ENCODE measurements at places on chromosomes 2 and 18.

DNA sequence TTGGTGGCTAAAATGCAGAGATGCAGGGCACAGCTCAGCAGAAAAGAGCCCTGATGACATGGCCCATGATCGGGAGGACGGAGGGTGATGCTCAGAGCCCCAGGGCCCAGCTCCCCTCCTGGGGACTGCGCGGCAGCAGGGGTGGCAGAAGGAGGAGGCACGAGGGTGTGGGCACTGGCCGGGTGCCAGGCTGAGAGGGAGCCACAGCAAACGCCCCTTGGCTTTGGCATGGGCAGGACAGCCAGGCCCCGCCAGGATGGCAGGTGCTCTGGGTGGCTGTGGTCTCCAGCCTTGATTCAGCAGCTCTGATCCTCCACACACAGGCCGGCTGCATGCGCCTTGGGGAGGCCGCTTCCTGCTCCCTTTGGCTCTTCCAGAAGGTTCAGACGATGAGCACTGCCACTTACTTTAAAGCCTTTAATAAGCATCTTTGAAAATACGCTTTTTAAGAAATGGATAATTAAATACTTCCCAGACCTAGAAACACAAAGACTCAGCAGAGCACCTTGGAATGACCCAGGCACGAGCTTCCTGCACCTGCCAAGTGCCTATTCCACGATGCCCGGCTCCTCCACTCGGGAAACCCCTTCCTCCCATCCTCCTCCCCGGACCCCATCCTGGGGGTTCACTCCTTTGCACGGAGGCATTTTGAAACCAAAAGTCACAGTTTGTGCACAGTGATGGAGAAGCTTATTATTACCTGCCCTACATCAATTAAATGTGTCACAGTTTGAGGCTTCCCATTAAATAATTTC, 78.5 kb upstream of the SNTG2 start:
- DNase-seq: no peak

DNA sequence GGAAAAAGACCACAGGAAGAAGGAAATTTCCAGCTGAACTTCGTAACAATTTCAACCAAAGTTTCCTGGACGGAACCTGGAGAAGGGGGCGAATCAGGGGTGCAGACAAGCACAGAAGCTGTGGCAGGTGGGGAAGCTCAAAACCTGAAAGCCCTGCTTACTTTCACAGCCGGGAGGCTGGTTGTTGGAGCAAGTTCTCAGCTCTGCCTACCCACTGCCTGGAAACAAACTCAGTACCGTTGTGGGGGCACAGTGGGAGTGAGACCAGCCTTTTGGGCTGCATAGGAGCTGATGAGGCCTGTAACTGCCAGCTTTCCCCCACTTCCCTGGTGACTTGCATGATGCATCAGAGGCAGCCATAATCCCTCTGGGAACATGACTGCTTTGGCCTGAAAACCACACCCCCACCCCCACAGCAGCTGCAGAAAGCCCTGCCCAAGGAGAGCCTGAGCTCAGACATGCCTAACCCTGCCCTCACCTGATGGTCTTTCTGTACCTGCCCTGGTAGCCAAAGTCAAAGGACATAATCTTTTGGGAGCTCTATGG, 207.0 kb upstream of the VWC2L start:
- DNase-seq: no peak

GRCh38 chr2:17813742-17814473, 2.4 kb upstream of the MSGN1 start:
- peak; percentile 51 for DNase-seq

GRCh38 chr2:46487667-46488335, 8.4 kb downstream of the TMEM247 start:
- no peak for DNase-seq

- DNase-seq: no peak
These were observed 99.0 kb downstream of the HS1BP3 start for GRCh38 chr2:20551945-20552328.

DNA sequence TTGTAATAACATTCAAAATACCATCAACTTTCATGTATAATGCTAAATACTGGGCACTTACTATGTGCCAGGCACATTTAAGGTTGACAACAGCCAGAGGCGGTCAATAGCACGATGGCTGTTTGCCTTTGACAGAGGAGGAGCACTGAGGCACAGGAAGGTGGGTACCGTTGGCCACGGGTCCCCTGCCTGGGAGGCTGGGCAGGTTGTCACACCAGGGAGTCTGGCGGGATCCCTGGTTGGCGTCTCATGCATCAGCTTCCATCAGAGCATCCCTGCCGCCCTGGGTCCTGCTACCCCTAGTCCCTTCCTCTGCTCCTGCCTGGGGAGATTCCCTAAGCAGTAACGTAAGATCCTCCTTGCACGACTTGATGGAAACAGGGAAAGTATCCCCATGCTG, 19.4 kb downstream of the ALLC start:
- no peak for DNase-seq

- DNase-seq: no peak
These were observed 13.5 kb downstream of the TRIB2 start for GRCh38 chr2:12730265-12730664.

- no peak for DNase-seq
These were observed 311.5 kb upstream of the ID2 start for GRCh38 chr2:8370258-8370802.

GRCh38 chr2:99672766-99673350, 183.0 kb upstream of the REV1 start:
- no peak for DNase-seq

GRCh38 chr2:238954841-238955591, 107.1 kb downstream of the TWIST2 start:
- DNase-seq: no peak

- no peak for DNase-seq
These were observed 58.9 kb upstream of the TEX51 start for GRCh38 chr2:126839796-126840195.

DNA sequence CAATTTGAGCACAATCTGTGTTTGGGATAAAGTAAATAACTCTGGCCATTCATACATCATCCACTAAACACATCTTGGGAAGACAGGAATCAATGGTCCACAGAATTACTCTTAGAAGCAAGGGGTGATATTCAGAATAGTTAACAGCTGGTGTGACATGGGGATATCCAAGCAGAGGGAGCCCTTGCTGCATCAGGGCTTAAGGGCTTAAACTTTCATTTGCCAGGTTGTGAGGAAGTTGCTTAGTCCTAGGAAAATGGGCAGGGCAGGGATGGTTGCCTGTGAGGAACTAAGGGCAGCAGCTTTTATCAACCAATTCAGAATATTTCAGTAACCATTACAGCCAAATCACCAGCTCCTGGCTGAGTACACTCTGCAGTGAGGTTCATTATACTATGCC, 2.0 kb upstream of the ITGA6 start:
- DNase-seq: no peak

- no peak for DNase-seq
These were observed 80.8 kb upstream of the LPIN2 start for GRCh38 chr18:3093624-3094337.

DNA sequence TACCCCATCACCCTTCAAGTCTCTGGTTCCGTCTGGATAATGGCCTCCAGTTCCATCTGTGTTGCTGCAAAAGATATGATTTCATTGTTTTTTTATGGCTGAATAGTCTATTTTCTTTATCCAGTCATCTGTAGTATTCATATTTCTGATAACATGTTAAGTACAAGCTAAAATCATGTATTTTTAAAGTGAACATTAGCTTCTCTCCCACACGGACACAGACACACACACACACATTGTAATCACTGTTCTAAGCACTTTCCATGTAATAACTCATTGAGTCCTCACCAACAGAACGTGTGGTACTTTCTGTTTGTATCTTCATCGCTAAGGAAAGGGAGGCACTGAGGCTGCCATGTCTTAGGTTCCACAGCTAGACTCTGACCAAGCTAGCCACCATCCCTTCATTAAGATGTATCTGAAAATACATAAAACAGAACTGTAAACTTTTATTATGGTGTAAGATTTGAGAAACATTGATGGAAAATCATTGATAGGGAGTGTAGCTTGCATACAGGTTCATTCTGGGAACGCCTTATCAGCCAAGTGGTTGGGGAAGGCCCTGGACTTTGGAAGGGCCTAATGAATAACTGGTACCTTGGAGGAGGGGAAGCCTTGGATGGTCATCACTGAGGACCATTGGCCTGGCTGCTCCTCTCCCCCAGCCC, 8.1 kb downstream of the NCK2 start:
- DNase-seq: no peak

GRCh38 chr2:158542577-158542976, 85.8 kb downstream of the PKP4 start:
- no peak for DNase-seq

DNA sequence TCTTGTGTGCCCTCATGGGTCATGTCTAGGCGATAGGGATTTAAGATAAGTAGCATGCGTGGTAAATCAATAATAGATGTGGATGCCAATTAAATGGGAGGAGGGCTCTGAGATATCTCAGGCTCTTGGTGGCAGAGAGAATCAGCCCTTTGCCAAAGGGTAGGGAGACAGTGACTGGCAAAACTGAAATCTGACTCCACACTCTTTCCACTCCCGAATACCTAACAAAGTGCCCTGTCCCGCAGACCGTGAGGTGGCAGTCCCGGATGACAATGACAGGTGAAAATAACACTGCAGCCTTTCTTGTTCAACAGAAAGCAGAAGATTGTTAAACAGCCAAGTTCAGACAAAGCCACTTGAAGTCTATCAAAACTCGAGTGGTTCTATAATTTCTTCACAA, 47.0 kb downstream of the C2orf76 start:
- no peak for DNase-seq

- DNase-seq: no peak
These were observed 10.8 kb downstream of the YPEL5 start for GRCh38 chr2:30157616-30158015.

GRCh38 chr2:119684518-119684917, 5.5 kb downstream of the TMEM177 start:
- DNase-seq: no peak

- peak; percentile 11 for DNase-seq
These were observed 8.6 kb upstream of the ZNF407 start for GRCh38 chr18:74589021-74589420.

DNA sequence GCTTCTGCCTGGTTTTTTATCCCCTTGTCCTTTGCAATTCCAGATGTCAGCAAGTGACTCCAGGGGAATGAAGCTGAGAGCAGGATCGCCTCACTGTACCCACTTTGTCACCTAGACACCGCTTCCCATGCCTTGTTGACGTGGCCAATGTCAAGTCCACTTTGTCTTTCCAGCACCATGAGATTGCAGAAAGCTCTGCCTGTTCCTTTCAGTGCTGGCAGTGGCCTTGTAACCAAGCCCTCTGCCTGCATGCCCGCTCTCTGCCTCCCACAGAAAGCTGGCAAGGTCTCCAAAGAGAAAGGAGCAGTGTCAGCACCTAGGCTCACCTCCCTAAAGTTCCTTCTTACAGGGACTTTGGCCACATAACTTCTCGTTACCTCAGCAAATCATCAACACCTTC, 282.2 kb upstream of the ST6GAL2 start:
- no peak for DNase-seq

DNA sequence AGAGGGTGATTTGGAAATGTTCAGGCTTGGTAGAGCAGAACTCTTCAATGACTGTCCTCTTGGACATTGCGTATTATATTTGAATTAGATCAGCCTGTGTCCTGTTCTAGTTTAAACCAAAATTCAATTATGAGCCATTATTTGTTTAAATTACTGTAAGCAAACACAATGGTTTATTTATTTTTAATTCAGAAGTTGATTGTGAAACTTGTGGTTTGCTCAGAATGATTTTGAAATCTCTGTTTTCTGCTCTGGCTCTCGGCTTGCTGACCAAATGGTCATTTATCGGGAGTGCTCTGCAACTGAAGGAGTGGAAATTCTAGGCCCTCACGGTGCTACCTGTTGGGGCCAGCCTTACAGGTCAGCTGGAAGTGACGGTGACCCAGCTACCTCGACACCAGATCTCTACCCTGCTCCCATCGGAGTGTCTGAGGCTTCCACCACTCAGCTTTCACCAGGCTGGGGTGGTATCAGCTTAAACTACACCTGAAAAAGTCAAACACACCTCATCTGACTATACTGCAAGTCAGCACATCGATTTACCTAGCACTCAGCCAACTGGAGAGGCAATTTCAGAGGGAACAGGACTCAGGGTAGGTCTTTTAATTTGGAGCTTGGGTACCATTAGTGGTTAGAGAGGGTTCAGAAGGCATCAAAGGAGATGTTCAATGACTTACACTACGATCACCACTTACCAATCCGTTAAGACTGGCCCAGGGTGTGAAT, 36.8 kb upstream of the GPD2 start:
- DNase-seq: no peak

DNA sequence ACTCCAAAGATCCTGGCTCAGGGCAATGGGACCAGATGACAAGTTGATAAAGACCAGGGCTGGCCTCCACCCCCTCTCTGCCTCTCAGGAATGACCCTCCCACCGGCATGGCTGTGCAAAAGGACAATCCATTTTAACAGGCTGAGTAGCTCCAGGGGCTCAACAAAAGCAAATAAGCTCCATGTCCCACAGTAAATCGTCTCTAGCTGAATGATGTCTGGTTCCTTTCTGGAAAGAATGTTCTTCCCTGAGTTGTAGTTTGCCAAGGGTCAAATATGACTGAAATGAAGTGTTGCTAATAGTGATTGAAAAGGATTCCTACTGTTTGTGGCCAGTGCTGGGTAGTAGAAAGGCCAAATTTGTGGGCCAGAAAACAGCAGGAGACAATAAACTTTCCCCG, 434.4 kb upstream of the ETAA1 start:
- DNase-seq: no peak

DNA sequence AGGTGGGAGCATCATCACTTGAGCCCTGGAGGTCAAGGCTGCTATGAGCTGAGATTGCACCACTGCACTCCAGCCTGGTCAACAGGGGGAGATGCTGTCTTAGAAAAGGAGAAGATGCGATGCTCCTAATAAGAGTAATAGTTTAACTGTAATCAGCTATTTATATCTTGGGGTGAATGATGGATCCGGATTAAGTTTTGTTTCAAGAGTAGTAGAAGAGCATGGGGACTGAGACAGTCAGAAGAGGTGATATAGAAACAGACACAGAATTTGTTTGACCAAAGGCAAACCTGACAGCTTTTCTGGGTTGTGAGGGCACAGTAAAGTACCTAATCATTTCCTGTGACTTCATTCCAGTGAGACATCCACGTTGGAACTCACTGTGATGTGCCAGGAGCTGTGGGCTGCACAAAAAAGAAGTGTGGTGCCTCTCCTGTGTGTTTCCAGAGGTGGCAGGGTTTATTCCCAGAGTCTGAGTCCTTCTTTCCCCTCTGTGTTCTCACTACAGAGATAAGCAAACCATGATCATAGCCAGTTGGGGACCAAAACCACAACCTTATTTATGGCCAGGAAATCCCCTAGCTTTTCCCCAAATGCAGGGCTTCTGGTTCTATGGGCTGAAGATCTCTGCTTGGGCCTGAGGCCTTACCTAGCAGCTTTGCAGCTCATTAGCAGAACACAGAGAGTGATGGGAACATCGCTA, 113.7 kb downstream of the XRCC5 start:
- DNase-seq: no peak
